NAMALWA (cell line): ENCODE measurements at places on chromosomes 1 and 21.
A peak's percentile ranks its signal among the peaks of the same experiment; 100 is the strongest.

- DNase-seq, result no peak
Measured at GRCh38 chr1:170666541-170667254, 2.8 kb downstream of the PRRX1 start.

- DNase-seq, result no peak
Measured at GRCh38 chr1:165671526-165671925, 26.8 kb downstream of the ALDH9A1 start.

DNA sequence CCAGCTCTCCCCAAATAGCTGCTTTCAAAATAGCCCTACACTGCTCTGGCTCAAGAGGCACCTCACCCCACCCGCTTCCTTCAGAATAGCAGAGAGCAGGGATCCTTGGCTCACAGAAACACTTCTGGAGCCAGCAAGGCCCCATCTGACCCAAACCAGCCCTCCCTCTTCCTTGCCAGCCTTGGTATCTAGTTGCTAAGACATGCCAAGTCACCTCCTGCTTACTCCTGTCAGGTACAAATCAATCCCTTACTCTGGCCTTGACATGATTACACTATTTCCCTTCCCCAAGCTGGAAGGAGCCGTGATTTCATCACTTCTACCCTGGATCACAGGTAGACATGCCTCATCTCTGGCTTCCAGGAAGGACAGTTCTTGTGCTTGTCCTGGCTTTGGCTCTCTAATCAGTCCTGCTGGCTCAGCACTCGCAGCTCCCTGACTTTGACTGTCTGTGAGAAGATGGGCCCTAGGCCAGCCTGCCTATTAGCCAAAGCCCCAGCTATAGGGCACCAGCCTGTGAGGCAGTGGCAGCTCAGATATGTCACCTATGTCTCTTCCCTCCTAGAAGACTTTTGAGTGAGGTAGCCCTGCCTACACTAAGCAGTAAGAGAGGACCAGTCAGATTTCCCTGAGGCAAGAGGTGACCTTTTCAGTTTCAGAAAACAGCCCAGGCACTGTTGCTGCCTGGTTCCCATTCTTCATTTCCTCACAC is 8.9 kb upstream of the MUTYH start:
- no peak for DNase-seq

GRCh38 chr1:10287023-10287645 is 76.8 kb downstream of the KIF1B start:
- DNase-seq, result no peak

- DNase-seq, result no peak
Measured at GRCh38 chr1:201893431-201893830, 4.7 kb downstream of the SHISA4 start.

GRCh38 chr1:111990026-111990877 is 784 bp upstream of the KCND3 start:
- DNase-seq, result no peak

GRCh38 chr1:162782671-162783070 is 7.8 kb upstream of the HSD17B7 start:
- no peak for DNase-seq

GRCh38 chr1:94248956-94249688 is 11.7 kb upstream of the ARHGAP29 start:
- DNase-seq, result no peak

DNA sequence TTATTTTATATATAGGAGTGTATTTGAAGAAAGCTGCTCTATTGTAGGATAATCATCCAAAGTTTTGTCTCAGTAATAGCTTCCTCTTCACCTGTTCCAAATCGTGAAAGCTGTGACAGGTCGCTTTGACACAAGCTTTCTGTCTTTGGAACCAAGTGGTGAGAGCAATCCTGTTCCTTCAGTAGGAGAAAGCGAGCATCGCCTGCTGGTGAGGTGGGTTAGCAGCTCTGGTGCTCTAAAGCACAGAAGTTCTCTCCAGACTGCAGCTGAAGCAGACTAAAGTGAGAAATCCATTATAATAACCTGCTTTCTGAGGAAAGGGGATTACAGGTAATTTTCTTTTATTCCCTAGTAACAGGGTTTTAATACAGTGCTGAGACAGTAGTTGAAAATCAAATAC is 803.8 kb downstream of the ADGRL2 start:
- DNase-seq, result peak; percentile 35

- peak; percentile 77 for DNase-seq
Measured at GRCh38 chr1:109425391-109426280, 612 bp downstream of the PSMA5 start.

DNA sequence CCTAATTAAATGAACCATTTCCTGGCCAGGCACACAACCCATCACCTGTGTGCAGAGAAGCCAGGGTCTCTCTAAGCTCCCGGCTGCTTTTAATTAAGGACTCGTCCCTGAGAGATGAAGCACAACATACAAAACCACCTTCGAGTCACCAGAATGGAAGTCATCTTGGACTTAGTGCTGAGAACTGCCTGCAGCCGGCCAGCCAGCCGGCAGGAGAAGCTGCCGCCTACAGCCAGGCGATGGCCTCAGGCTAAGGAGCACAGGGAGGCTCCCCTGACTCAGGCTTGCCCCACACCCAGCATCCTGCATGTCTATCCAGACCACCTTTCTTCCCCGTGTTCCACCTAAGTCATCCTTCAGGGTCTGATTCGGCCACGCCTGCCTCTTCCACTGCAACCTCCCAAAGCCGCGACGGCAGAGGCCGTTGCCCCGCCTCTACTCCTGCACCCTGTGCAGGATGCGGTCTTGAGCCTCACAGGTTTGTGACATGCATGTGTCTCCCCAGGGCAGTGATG is 83.6 kb downstream of the SLC66A1 start:
- DNase-seq, result no peak

GRCh38 chr21:38182370-38182985 is 74.3 kb upstream of the KCNJ15 start:
- no peak for DNase-seq

GRCh38 chr1:184160236-184160635 is 108.7 kb downstream of the TSEN15 start:
- no peak for DNase-seq

GRCh38 chr1:45679123-45679522 is 7.2 kb downstream of the GPBP1L1 start:
- DNase-seq, result no peak

- no peak for DNase-seq
Measured at GRCh38 chr1:16180291-16180824, 24.5 kb upstream of the EPHA2 start.

GRCh38 chr1:174123843-174124242 is 35.5 kb upstream of the RABGAP1L start:
- DNase-seq, result no peak

GRCh38 chr1:188499690-188500089 is 1670.9 kb downstream of the PLA2G4A start:
- no peak for DNase-seq

DNA sequence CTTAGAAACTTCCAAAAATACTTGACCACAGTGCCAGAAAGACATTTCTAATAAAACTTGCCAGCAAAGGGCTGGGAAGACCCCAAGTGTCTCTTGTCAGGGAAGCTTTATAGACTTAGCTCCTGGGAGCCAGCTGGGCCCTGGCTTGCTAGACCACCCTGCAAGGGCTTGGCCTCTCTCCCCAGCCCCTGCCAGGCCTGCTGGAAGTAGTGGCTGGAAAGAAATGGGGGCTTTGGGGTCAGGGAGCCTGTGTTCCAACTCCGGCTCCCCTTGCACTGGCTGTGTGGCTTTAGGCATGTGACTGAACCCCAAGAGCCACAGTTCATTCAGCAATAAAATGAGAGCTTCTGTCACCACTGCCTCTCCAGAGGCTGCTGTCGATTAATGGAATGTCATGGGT is 31.1 kb downstream of the H3-3A start:
- DNase-seq, result no peak

DNA sequence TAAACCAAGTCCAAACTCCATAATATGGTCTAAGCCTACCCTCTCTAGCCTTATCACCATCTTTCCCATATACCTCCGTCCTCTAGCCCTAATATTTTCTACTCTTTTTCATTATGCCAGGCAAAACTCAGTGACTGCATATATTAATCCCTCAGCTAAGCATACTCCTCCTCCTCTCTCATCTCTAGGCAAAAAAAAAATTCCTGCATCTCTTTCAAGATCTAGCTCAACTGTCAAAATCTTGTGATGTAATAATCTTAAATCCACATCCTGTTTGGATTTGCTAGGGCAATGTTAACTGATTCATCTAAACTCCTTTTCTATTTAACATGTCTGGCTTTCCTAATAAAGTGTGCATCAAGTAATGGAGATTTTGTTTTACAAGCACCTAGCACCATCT is 20.4 kb downstream of the PRPF38A start:
- DNase-seq, result no peak

DNA sequence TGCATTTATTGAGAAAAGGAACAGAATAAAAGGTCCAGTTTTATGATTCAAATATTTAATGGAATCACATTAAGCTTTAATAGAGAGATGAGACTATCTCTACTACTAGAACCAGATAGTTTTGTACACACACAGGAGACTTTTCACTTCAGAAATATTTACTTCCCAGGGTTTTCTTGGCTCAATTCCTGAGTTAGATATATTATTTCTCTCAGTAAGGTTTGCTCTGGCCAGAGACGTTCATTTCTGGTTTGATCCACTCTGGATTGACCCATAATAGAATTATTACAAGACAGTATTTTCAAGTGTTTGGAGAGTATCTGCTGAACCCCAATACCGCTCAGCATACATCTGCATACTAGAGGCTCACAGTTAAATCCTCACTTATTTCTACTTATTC is 1.3 kb upstream of the RCOR3 start:
- DNase-seq, result no peak

DNA sequence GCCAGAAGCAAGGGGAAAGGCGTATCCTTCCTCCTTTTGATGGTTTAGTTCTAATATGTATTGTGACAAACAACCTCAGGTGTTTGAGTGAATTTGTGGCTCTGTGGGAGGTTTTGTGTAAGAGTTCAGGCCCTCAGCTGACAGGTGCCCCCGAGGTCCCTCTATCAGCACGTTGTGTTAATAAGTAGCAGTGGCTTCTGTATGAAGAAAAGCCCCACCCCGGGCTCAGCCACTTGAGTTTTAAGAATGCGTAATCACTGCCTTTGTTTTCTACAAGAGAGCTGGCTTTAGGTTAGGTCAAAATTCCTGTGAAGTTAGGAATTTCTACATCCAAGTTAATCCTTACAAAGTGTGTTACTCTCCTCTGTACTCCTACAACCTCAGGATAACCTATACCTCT is 92.4 kb upstream of the PGBD5 start:
- DNase-seq, result no peak

DNA sequence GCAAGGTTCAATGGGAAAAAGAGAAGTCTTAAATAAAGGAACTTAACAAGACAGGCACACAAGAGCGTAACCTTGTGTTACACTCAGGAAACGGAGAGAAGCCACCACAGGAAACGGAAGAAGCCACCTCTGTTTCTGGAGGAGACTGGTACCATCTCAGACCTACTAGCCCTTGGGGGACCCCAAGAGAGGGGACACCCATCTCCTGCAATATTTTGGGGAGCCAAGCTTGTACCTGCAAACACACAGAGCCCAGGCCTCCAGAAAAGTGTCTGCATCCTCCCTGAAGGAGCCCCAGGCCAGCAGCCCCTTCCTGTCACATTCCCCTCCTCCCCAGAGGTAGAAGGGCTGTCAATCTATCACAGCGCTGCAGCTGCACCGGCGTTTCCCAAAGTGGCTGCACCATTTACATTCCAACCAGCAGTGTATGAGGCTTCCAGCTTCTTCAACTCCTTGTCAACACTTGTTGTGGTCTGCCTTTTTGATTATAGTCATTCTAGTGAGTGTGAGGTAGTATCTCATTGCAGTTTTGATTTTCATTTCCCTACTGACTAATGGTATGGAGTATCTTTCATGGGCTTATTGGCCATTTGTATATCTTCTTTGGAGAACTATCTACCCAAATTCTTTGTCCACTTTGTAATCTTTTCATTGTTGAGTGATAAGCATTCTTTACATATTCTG is 23.0 kb upstream of the PADI1 start:
- DNase-seq, result no peak

DNA sequence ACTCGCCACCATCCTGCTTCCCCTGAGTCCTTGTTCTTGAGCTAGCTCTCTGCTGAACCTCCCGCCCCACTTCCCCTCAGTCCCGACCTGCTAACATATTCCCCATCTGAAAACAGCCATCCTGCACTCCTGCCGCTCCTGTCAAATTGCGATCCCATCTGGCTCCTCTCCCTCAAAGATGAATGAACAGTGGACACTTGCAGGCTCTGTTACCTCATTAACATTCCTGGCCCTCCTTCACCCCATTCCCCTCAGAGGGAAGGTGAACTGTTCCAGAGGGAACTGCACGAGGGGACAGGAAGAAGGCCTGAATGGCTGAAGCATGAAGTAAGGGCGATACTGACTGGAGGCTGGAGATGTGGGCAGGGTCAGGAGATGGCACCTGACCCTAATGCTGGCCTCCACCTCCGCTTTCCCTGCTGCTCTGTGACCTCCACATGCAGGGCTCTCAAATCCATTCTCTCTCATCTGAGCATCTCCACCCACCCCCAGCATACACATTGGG is 7.4 kb upstream of the CELSR2 start:
- no peak for DNase-seq

GRCh38 chr1:156752843-156753482 is 1.5 kb upstream of the HDGF start:
- DNase-seq, result peak; percentile 56

GRCh38 chr1:35559317-35559944 is 1.8 kb downstream of the NCDN start:
- DNase-seq, result no peak

DNA sequence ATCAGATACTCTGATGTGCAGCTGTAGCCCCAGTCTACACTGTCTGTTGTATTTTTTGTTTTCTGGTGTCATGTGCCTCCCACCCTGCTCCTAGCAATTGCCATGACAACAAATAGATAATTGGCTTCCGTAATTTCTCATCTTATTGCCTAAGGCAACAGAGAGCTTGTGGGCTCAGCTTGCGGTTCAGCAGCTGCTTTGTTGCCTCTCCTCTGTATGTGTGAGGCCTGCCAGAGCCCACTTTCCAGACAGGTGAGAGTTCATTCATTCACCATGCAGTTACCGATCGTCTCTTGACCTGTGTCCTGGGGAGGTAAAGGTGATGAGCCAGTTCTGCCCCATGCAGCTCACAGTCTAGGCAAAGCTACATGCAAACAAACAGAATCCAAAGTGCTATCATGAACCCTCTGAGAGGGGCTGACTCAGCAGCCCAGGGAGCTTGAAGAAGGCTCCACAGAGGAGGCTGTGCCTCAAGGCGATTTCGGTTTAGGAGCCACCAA is 11.9 kb downstream of the LGALS8 start:
- no peak for DNase-seq

- no peak for DNase-seq
Measured at GRCh38 chr1:159056069-159056698, 20.4 kb downstream of the AIM2 start.
